ENCODE measurements at places on chromosomes 1 and 21. TPM values are rescaled to one million over a fixed set of nuclear protein-coding genes. Genes with fewer than 3 reads are reported as not detected.

The RGS7 gene
- total RNA-seq = 0.47 TPM

- no peak for DNase-seq
Measured at GRCh38 chr1:88595355-88596002, 88.6 kb upstream of the PKN2 start.

DNA sequence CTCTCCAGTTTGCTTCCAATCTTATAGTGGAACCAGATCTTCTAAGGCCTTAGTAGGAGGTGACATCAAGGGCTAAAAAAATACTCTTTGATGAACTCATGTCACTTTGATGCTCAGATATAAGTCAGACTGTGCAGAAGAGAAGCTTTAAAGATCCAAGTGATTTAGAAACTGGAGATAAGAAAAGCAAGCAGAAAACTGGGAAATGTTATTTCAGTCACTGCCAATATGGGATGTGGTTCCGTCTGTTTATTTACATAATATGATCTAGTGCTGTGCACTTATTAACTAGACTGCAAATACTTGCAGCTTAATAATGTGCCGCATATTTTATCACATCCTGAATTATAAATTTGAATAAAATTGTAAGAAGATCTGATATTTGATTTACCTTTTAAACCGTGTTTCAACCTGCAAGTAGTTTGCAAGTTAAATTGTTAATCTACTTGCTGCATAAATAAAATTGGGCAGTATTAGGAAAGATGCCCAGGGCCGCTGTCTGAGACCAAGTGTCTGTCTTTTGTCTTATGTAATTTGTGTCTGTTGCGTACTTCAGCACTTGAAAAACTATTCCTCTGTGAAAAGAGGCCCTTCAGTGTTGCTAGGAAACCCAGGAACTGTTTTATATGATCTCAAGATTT is 29.6 kb downstream of the CXADR start:
- DNase-seq = no peak

DNA sequence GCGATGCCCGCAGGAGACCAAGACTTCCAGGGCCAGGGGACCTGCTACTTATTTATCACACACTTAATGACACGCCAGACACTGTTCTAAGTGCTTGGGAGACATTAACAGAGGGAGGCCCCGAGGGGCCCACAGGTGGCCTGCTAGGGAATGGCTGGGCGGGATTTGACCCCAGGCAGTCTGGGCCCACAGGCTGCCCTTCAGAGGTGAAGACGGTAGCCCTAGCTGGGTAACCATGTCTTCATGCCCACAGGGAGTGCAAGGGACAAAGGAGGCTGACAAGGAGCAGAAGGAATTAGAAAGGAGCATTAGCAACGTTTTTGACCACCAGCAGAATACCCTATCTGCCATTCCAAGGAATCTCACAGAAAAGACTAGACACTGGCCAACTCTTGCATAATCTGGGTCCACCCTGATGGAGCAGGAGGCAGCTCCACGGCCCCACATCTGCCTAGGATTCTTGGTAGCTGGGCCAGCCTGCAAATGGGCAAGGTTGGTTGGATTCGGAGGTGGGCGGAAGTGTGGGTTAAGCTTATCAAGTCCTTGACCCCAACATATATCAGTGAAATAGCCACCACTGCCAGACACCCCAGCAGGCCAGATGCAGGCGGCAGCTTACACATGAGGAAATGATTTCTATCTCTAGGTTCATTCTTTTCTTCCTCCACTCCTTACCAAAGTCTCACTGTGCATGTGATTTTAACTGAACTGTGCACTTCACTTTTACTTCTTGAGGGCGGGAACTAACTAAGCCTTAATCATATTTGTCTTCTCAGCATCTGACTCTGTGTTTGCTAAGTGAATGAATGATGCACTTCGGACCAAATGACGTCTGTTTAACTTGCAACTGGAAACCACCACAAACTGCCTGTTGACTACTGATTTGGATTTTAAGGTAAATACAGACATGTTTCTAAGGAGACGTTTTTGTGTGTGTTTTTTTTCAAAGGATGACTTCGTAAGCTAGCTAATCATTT is 3.4 kb upstream of the ETS2 start:
- no peak for DNase-seq

DNA sequence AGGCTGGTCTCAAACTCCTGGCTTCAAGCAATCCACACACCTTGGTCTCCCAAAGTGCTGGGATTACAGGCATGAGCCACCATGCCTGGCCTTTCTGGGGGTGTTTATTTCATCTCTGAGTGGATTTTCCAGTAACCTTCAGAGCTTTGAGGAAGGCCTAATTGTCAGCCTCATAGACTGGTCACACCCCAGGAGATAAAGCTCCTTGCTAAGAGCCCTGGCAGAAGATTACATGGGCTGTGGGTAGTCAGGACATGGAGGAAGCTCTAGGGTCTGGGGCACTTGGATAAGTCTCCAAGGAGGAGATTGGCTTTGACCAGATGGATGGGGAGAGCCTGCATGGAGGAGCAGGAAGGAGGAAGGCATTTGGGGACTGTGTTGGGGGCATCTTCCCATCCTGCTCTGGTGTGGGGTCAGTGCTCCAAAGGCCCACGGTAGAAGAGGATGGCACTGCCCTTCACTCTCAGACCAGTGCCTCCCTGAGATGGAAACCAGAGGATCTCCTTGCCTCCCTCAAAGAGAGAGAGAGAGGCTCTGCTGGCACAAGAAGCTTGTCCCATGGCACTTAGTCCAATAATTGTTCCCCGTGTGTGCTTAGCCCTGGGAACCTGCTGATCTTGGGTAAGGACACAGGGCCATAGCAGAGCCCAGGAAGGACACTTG is 14.7 kb upstream of the GSTM4 start:
- no peak for DNase-seq

DNA sequence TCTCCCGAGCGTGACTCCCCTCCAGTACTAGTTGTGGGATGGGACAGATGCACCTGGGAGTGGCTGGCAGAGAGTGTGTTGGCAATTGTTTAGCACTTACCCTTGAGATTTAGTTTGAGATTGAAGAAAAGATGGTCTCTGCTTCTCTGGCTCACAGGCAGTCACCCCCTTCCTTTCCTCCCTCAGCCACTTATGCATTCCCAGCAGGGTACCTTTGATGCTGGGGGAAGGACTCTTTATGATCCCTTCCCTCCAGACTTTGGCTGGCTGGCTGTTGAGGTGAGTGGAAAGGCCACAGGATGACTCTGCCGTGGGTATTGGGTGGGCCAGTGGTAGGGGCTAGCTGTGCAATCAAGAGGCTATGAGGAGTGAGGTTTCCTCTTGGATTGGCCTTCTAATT is 236.8 kb downstream of the CAMTA1 start:
- no peak for DNase-seq
